Activated T-helper 1 cell treated with anti-CD3 and anti-CD28 coated beads, Interleukin-12 subunit alpha, Interleukin-12 subunit beta, Interleukin-2, Interleukin-4 antibody, amounts not matched to agents 30 ng/mL and 10 ng/mL and 1 ng/mL, durations not matched to agents 14 hours and 24 hours and 36 hours (primary cell): ENCODE measurements at places on chromosomes 5 and 9.

GRCh38 chr9:91191411-91192380, 170.0 kb downstream of the AUH start:
- H3K27me3 ChIP-seq = no peaks in the 10 kb centered on the region
- H3K4me1 ChIP-seq = peaks cover 74% of the 10 kb centered on the region
- no peak for DNase-seq
- peaks cover 27% of the 10 kb centered on the region for H3K36me3 ChIP-seq
- H3K27ac ChIP-seq = peak overlapping the region; percentile 95

GRCh38 chr9:88090151-88090581, 48.1 kb downstream of the SPATA31C2 start:
- no peaks in the 10 kb centered on the region for H3K36me3 ChIP-seq
- no peak for DNase-seq
- no peak overlapping the region for H3K27ac ChIP-seq
- peaks cover 3% of the 10 kb centered on the region for H3K27me3 ChIP-seq

GRCh38 chr5:119417891-119418605, 34.2 kb upstream of the HSD17B4 start:
- H3K27me3 ChIP-seq = peaks cover 4% of the 10 kb centered on the region
- H3K4me3 ChIP-seq = no peak overlapping the region
- peaks cover 10% of the 10 kb centered on the region for H3K4me1 ChIP-seq
- H3K27ac ChIP-seq = peak overlapping the region; percentile 16
- no peaks in the 10 kb centered on the region for H3K36me3 ChIP-seq

DNA sequence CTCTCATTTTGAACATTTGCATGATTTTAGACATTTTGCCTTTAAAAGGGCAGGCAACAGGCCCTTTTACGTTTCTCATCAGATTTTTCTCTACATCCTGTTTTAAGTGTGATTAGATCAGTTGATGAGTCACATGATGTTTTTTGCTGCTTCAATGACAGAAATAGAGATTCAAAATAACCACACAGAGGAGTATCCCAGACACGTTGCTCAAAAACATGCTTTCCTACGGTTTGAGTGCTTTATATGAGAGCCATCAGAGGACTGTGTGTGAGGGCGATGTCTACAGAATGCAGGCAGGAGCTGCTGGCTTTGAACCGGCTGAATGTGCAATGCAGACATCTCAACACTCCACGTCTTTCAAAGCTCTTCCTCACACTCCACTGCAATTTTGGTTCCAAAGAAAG, 42.1 kb downstream of the OTULIN start:
- peaks cover 67% of the 10 kb centered on the region for H3K36me3 ChIP-seq
- H3K27ac ChIP-seq = peak overlapping the region; percentile 99
- H3K4me1 ChIP-seq = peaks cover 75% of the 10 kb centered on the region
- H3K27me3 ChIP-seq = no peaks in the 10 kb centered on the region

- no peaks in the 10 kb centered on the region for H3K27me3 ChIP-seq
- H3K27ac ChIP-seq = no peak overlapping the region
- peaks cover 16% of the 10 kb centered on the region for H3K4me1 ChIP-seq
- peaks cover 14% of the 10 kb centered on the region for H3K36me3 ChIP-seq
- DNase-seq = no peak
- H3K4me3 ChIP-seq = no peak overlapping the region
Observed at GRCh38 chr5:143129910-143130612, 273.4 kb downstream of the NR3C1 start.

- H3K36me3 ChIP-seq = no peaks in the 10 kb centered on the region
- no peaks in the 10 kb centered on the region for H3K4me1 ChIP-seq
- no peaks in the 10 kb centered on the region for H3K27me3 ChIP-seq
- DNase-seq = no peak
- no peak overlapping the region for H3K27ac ChIP-seq
Observed at GRCh38 chr5:155960177-155960576, 366.8 kb upstream of the SGCD start.

- H3K27ac ChIP-seq = no peak overlapping the region
- peaks cover 6% of the 10 kb centered on the region for H3K27me3 ChIP-seq
- DNase-seq = no peak
- H3K36me3 ChIP-seq = no peaks in the 10 kb centered on the region
- no peaks in the 10 kb centered on the region for H3K4me1 ChIP-seq
- H3K4me3 ChIP-seq = no peak overlapping the region
Observed at GRCh38 chr9:91572044-91572443, 148.4 kb upstream of the NFIL3 start.

DNA sequence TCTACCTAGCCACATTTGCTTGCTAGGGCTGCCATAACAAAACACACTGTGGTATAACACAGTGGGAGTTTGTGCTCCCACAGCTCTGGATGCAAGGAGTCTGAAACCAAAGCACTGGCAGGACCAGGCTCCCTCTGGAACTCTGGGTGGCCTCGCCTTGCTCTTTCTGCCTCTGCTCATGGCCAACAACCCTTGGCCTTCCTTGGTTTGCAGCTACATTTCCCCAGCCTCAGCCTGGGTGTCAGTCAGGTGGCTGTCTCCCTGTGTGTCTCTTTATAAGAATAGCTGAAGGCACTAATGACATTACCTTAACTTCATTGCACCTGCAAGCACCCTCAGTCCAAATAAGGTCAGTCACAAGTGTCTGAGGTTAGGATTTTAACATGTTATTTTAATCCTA, 101.0 kb upstream of the IRX2 start:
- H3K27me3 ChIP-seq = no peaks in the 10 kb centered on the region
- DNase-seq = no peak
- H3K36me3 ChIP-seq = no peaks in the 10 kb centered on the region

- no peak overlapping the region for H3K27ac ChIP-seq
- no peak overlapping the region for H3K4me3 ChIP-seq
- no peaks in the 10 kb centered on the region for H3K36me3 ChIP-seq
- H3K27me3 ChIP-seq = no peaks in the 10 kb centered on the region
- no peak for DNase-seq
Observed at GRCh38 chr5:110346893-110347358, 379.5 kb downstream of the TMEM232 start.

- no peak for DNase-seq
- H3K4me1 ChIP-seq = no peaks in the 10 kb centered on the region
- H3K36me3 ChIP-seq = no peaks in the 10 kb centered on the region
- H3K4me3 ChIP-seq = peak overlapping the region; percentile 75
- H3K27ac ChIP-seq = no peak overlapping the region
- H3K27me3 ChIP-seq = peaks cover 8% of the 10 kb centered on the region
Observed at GRCh38 chr9:136093346-136093986, 1.6 kb downstream of the NACC2 start.

DNA sequence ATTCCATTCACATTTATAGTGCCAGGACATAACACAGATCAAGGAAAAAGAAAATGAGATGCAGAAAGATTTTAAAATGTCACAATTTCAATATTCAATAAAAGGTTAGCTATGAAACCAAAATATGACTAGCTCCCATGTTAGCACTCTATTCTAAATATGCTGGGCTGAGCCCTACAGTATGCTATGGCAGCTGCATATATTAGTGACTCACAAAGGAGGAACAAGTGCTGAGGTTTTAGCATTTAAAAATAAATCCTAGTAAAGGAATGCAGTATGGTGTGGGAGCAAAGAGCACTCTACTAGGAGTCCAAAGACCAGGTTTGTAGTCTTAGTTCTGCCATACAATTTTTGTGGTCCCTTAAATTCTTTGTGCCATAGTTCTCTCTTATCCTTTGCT, 118.4 kb downstream of the OXCT1 start:
- peaks cover 18% of the 10 kb centered on the region for H3K4me1 ChIP-seq
- no peaks in the 10 kb centered on the region for H3K27me3 ChIP-seq
- no peak for DNase-seq
- H3K36me3 ChIP-seq = peaks cover 16% of the 10 kb centered on the region
- no peak overlapping the region for H3K4me3 ChIP-seq
- H3K27ac ChIP-seq = no peak overlapping the region

DNA sequence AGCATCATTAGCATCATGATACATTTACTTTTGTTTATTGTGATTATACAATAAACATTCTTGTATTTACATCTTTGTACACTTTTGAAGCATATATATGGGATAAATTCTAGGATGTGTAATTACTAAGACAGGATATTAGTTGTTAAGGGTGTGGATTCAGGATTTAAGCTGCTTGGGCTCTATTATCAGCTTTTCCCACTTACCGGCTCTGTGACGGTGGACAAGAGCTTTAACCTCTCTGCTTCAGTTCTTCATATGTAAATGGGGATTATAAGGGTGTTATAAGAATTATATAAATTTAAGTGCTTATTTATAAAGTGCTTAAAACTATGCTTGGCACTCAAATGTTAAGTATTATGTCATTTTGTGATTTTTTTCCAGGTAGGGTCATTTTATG, 131.1 kb downstream of the FER start:
- H3K27ac ChIP-seq = no peak overlapping the region
- H3K36me3 ChIP-seq = no peaks in the 10 kb centered on the region
- no peak for DNase-seq

- no peak overlapping the region for H3K27ac ChIP-seq
- no peak for DNase-seq
- no peak overlapping the region for H3K4me3 ChIP-seq
- H3K27me3 ChIP-seq = no peaks in the 10 kb centered on the region
Observed at GRCh38 chr9:7316967-7317366, 482.6 kb downstream of the DMAC1 start.

- no peak for DNase-seq
- H3K4me3 ChIP-seq = no peak overlapping the region
- H3K36me3 ChIP-seq = no peaks in the 10 kb centered on the region
- H3K27ac ChIP-seq = no peak overlapping the region
Observed at GRCh38 chr9:123373946-123374345, 17.9 kb downstream of the CRB2 start.

GRCh38 chr5:136054142-136055019, 25.6 kb downstream of the TGFBI start:
- no peak overlapping the region for H3K27ac ChIP-seq
- H3K27me3 ChIP-seq = peaks cover 1% of the 10 kb centered on the region
- H3K36me3 ChIP-seq = no peaks in the 10 kb centered on the region
- DNase-seq = no peak
- no peaks in the 10 kb centered on the region for H3K4me1 ChIP-seq

- no peak overlapping the region for H3K4me3 ChIP-seq
- H3K36me3 ChIP-seq = no peaks in the 10 kb centered on the region
- no peaks in the 10 kb centered on the region for H3K27me3 ChIP-seq
Observed at GRCh38 chr5:2917524-2917923, 166.0 kb upstream of the IRX2 start.

DNA sequence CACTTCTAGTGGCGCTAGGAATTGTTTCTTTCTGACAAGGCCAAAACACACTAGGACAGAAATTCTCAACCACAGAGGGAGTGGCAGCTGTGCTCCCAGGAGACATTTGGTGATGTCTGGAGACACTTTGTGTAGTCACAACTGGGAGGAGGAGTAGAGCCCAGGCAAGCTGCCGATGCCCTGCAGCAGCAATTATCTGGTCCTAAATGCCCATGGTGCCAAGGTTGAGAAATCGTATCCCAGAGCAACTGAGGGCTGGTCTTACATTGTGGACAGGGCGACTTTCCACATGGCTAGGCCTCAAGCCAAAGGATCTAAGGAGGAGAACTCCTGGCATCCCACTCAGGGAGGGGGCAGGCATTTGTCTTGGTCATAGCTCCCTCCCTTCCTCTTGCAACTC, 259.9 kb downstream of the GADD45G start:
- H3K27ac ChIP-seq = no peak overlapping the region
- H3K36me3 ChIP-seq = no peaks in the 10 kb centered on the region
- no peak overlapping the region for H3K4me3 ChIP-seq
- H3K27me3 ChIP-seq = peaks cover 5% of the 10 kb centered on the region
- peaks cover 6% of the 10 kb centered on the region for H3K4me1 ChIP-seq
- DNase-seq = no peak

DNA sequence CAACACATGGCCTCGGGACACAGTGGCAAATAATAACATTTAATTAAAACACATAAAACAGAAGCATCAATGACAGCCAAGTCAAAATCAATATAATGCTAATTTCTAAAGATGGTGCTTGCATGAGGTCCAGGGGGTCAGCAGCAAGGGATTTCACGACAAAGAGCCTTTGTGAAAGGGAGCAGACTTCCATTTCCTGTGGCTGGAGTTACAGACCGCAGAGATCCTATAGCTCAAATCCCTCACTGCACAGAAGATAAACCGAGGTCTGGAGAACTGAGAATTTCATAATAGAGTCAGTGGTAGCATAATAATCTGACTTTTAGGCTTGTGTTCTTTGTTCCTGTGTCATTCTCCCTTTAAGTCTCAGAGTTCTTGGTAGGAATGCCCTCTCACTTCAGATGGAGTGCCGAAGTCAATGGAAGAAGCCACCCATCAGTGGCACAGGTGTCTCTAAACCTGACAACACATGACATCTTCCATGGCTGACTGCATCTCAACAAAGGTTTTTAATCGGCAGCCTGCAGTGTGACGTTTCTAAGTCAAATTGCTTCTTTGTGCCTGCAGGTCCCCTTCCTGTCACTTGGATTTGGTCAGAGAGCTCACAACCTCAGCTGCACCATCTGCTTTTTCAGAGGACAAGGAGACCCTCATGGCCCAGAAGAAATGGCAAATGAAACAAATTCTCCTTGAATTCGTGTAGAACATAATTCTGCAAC, 67.4 kb downstream of the CARTPT start:
- peak overlapping the region; percentile 55 for H3K27ac ChIP-seq
- H3K36me3 ChIP-seq = no peaks in the 10 kb centered on the region
- H3K27me3 ChIP-seq = peaks cover 12% of the 10 kb centered on the region
- peaks cover 25% of the 10 kb centered on the region for H3K4me1 ChIP-seq
- no peak for DNase-seq

DNA sequence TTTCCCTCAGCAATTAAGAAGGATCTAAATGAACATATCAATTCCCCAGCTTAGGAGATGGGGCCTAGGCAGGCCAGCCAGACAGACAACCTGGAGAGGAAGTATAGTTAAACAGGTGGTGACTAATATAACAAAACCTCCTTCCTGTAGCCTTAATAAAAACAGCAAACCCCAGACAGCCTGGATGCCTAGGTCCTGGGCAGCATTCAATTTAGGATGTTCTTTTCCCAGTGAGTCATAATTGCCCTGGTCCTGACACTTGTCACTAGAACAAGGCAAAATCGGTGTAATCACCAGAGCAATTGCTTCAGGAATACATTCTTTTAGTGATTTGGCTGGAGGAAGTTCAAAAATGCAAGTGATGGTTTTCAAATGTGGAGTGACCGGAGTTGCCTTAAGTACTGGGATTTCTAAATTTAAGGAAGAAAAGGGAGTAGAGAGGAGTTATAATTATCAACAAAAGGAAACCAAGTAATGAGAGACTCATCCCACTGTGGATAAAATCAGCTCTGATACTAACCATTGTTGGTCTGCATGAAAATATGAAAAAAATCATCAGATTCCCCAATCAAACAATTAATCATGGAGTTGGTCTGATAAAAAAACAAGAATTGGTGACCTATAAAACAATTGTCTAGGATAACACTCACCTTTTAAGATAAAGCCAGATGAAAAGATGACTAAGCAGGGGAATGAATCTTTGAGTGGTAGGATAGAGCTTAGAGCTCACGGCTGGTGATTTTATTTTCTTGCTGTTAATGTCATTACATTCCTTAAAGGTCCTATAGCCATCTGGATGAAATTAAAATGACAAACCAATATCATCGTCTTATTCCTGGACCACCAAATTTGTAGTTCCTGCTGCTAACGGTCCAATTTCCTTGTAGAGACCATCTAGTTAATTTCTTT, 39.0 kb upstream of the TARS1 start:
- H3K4me3 ChIP-seq = no peak overlapping the region
- no peaks in the 10 kb centered on the region for H3K27me3 ChIP-seq
- no peaks in the 10 kb centered on the region for H3K4me1 ChIP-seq
- no peak overlapping the region for H3K27ac ChIP-seq

GRCh38 chr5:19256036-19256435, 732.0 kb downstream of the CDH18 start:
- H3K27me3 ChIP-seq = no peaks in the 10 kb centered on the region
- no peak for DNase-seq
- H3K4me1 ChIP-seq = no peaks in the 10 kb centered on the region
- no peaks in the 10 kb centered on the region for H3K36me3 ChIP-seq
- no peak overlapping the region for H3K4me3 ChIP-seq
- H3K27ac ChIP-seq = no peak overlapping the region

- H3K4me1 ChIP-seq = peaks cover 51% of the 10 kb centered on the region
- peak overlapping the region; percentile 99 for H3K27ac ChIP-seq
Observed at GRCh38 chr5:100900796-100901781, 2.0 kb downstream of the ST8SIA4 start.
